ENCODE measurements at places on chromosomes 2 and 18. TPM values are rescaled to one million over a fixed set of nuclear protein-coding genes. Genes with fewer than 3 reads are reported as not detected.

CNRIP1 gene
- 4.7 TPM for total RNA-seq

GRCh38 chr2:95401480-95401879, 1.0 kb upstream of the FAHD2A start:
- H3K27me3 ChIP-seq, result no peaks in the 10 kb centered on the region
- no peaks in the 10 kb centered on the region for H3K36me3 ChIP-seq
- DNase-seq, result no peak
- H3K4me1 ChIP-seq, result peaks cover 18% of the 10 kb centered on the region
- H3K27ac ChIP-seq, result peak overlapping the region; percentile 92
- H3K4me3 ChIP-seq, result peak overlapping the region; percentile 96

- H3K4me1 ChIP-seq, result peaks cover 6% of the 10 kb centered on the region
- H3K27ac ChIP-seq, result no peak overlapping the region
- H3K4me3 ChIP-seq, result peak overlapping the region; percentile 41
- H3K27me3 ChIP-seq, result peaks cover 5% of the 10 kb centered on the region
- no peak for DNase-seq
Measured at GRCh38 chr18:50307400-50307737, 19.9 kb upstream of the CXXC1 start.

- DNase-seq, result no peak
- no peaks in the 10 kb centered on the region for H3K36me3 ChIP-seq
- H3K27ac ChIP-seq, result no peak within 1 kb of the TSS
- peak within 1 kb of the TSS; percentile 46 for H3K4me3 ChIP-seq
Measured at GRCh38 chr2:206442833-206443734, at the start of gene ADAM23. Gene ADAM23, plus strand, starts transcription at chr2:206443532. Its CDS starts 335 bp downstream, at chr2:206443867.

DNA sequence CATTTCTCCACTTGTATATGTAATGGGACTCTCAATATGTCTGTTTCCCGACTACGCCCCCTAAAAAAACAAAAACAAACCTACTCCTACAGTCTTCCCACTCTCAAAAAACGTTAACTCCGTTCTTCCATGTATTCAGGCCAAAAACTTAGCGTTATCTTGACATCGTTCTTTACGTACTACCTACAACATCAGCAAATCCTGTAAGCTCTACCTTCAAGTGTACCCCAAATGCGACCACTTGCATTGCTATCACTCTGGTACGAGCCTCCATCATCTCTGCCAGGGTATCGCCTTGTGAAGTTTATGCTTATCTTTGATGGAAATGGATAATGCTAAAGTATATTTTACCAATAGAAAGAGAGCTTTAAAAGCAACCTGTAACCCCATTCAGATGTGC, 479 bp downstream of the GPATCH11 start:
- no peaks in the 10 kb centered on the region for H3K36me3 ChIP-seq
- no peak for DNase-seq
- H3K4me1 ChIP-seq, result peaks cover 28% of the 10 kb centered on the region
- peak overlapping the region; percentile 90 for H3K4me3 ChIP-seq

DNA sequence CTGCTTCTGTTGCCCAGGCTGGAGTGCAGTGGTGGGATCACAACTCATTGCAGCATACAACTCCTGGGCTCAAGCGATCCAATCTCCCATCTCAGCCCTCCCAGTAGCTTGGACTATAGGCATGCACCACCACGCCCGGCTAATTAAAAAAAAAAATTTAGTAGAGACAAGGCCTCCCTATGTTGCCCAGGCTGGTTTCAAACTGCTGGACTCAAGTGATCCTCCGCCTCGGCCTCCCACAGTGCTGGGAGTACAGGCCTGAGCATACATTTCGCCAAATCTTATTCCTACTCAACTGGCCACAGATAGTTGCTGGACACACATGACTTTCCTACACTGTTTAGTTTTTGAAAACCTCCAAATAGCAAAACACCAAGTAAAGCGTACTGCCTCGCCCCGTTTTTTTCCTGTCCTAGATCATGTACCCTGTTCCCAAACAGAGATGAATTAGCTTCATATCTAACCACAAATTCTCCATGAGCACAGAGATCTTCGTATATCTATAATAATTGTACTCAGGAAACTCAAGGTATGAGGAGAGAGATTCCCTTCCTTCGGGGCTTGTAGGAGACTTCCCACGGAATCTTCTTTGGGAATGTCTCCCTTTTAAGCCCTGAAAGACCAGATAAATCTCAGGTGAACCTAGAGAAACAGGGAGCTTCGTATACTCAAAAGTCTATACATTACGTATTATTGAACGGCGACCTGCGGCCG, 598 bp upstream of the C2orf69 start:
- peak overlapping the region; percentile 90 for H3K4me3 ChIP-seq
- H3K27ac ChIP-seq, result peak overlapping the region; percentile 97
- peaks cover 15% of the 10 kb centered on the region for H3K4me1 ChIP-seq
- H3K36me3 ChIP-seq, result no peaks in the 10 kb centered on the region
- no peaks in the 10 kb centered on the region for H3K27me3 ChIP-seq

GRCh38 chr2:239103125-239104098, 255.5 kb downstream of the TWIST2 start:
- H3K4me3 ChIP-seq, result no peak overlapping the region
- no peaks in the 10 kb centered on the region for H3K27me3 ChIP-seq
- H3K36me3 ChIP-seq, result peaks cover 3% of the 10 kb centered on the region
- H3K27ac ChIP-seq, result peak overlapping the region; percentile 43
- no peaks in the 10 kb centered on the region for H3K4me1 ChIP-seq

UGT1A8 gene
- not detected for total RNA-seq

MATN3 gene
- total RNA-seq, result 0.34 TPM

DNA sequence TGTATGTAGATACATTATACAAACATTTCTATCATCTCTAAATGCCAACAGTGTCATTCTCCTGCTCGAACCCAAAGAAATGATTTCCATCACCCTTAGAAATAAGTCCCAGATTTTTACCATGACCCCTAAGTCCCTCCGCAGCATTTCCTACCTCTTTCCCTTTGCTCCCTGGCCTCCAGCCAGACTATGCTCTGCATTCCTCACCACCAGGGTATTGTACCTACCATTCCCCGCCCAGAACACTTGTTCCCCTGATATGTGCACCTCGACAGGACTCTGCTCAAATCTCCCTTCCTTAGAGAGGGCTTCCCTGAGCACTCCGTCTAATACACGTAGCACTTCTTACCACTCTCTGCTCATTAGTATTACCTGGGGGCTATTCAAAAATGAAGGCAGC, 630.2 kb downstream of the ARHGAP15 start:
- no peaks in the 10 kb centered on the region for H3K27me3 ChIP-seq
- H3K4me3 ChIP-seq, result no peak overlapping the region
- no peaks in the 10 kb centered on the region for H3K36me3 ChIP-seq

DSC2 gene
- total RNA-seq, result 0.69 TPM

- H3K4me3 ChIP-seq, result no peak overlapping the region
- H3K27ac ChIP-seq, result no peak overlapping the region
- DNase-seq, result no peak
- no peaks in the 10 kb centered on the region for H3K36me3 ChIP-seq
- no peaks in the 10 kb centered on the region for H3K4me1 ChIP-seq
Measured at GRCh38 chr2:237806334-237806733, 7.8 kb downstream of the RBM44 start.

GRCh38 chr2:175049661-175050060, 44.5 kb upstream of the CHN1 start:
- H3K36me3 ChIP-seq, result no peaks in the 10 kb centered on the region
- H3K27me3 ChIP-seq, result no peaks in the 10 kb centered on the region
- H3K27ac ChIP-seq, result no peak overlapping the region
- no peak for DNase-seq
- H3K4me3 ChIP-seq, result no peak overlapping the region
- H3K4me1 ChIP-seq, result no peaks in the 10 kb centered on the region

GRCh38 chr2:186590759-186591505, 1.1 kb downstream of the ITGAV start:
- no peaks in the 10 kb centered on the region for H3K36me3 ChIP-seq
- H3K27ac ChIP-seq, result peak overlapping the region; percentile 90
- peaks cover 46% of the 10 kb centered on the region for H3K4me1 ChIP-seq
- H3K27me3 ChIP-seq, result no peaks in the 10 kb centered on the region

KIF3C gene
- 1.4 TPM for total RNA-seq

AMER3 gene
- total RNA-seq, result not detected

DNA sequence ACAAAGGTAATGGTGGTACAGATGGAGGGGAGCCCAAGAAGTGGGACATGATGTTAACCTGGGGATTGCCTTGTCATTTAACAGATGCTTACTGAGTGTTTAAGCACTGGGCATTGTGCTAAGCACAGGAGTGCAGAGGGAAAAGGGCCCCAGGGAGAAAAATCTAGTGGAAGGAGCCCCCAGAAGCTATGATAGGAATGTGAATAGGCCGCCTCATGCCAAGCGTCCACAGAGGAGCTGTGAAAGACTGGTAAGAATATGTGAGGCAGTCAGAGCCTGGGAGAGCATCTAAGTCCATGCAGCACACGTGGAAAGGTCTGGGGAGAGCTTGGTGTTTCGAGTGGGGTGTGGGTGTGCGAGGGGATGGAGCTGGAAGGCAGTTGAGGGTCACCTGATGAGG, 5.5 kb downstream of the ZNF532 start:
- no peak overlapping the region for H3K27ac ChIP-seq
- H3K36me3 ChIP-seq, result no peaks in the 10 kb centered on the region
- no peaks in the 10 kb centered on the region for H3K27me3 ChIP-seq
- no peak for DNase-seq
- H3K4me1 ChIP-seq, result peaks cover 65% of the 10 kb centered on the region

BUB1 gene
- total RNA-seq, result not detected

- H3K27me3 ChIP-seq, result peaks cover 91% of the 10 kb centered on the region
- peaks cover 5% of the 10 kb centered on the region for H3K4me1 ChIP-seq
- no peaks in the 10 kb centered on the region for H3K36me3 ChIP-seq
- H3K4me3 ChIP-seq, result no peak overlapping the region
- no peak for DNase-seq
- no peak overlapping the region for H3K27ac ChIP-seq
Measured at GRCh38 chr18:78981989-78982620, 2.5 kb downstream of the SALL3 start.

DNA sequence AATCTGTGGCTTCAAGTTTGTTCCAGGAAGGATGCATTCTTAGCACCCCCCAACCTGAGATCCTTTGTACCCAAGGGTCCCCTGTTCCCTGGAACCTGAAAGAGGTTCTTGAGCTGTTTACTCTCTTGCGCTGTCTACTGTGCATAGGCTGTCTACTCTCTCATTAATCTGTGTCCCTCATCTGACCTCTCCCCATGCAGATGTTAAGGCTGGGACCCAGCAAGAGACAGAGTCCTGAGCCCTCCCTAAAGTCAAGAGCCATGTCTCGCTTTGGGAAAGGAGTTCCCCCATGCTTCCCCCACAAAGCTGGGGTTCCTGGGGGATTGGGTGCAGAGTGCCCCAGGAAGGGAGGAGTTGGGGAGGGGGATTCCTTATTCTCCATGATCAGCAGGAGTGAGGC, 312.9 kb downstream of the CYP26B1 start:
- no peaks in the 10 kb centered on the region for H3K27me3 ChIP-seq
- peaks cover 14% of the 10 kb centered on the region for H3K4me1 ChIP-seq
- DNase-seq, result no peak
- no peaks in the 10 kb centered on the region for H3K36me3 ChIP-seq
- H3K27ac ChIP-seq, result no peak overlapping the region

ZNF521 gene
- total RNA-seq, result 4.4 TPM

- DNase-seq, result no peak
- no peaks in the 10 kb centered on the region for H3K36me3 ChIP-seq
- H3K27ac ChIP-seq, result no peak overlapping the region
- H3K4me1 ChIP-seq, result no peaks in the 10 kb centered on the region
- no peaks in the 10 kb centered on the region for H3K27me3 ChIP-seq
Measured at GRCh38 chr18:39752351-39752750, 2186.8 kb upstream of the CELF4 start.

ZBTB14 gene
- 5.9 TPM for total RNA-seq

- H3K27ac ChIP-seq, result no peak overlapping the region
- no peaks in the 10 kb centered on the region for H3K36me3 ChIP-seq
- peaks cover 12% of the 10 kb centered on the region for H3K4me1 ChIP-seq
- DNase-seq, result no peak
- no peaks in the 10 kb centered on the region for H3K27me3 ChIP-seq
Measured at GRCh38 chr2:223538920-223539440, 63.2 kb downstream of the SCG2 start.

- H3K4me3 ChIP-seq, result no peak overlapping the region
- no peak for DNase-seq
- H3K36me3 ChIP-seq, result peaks cover 3% of the 10 kb centered on the region
- H3K27ac ChIP-seq, result no peak overlapping the region
- no peaks in the 10 kb centered on the region for H3K4me1 ChIP-seq
Measured at GRCh38 chr2:233289648-233290047, 18.0 kb upstream of the SAG start.

CHRNG gene
- 35.5 TPM for total RNA-seq

GRCh38 chr2:150140777-150141176, 346.7 kb downstream of the RND3 start:
- H3K36me3 ChIP-seq, result no peaks in the 10 kb centered on the region
- no peaks in the 10 kb centered on the region for H3K27me3 ChIP-seq
- no peak overlapping the region for H3K4me3 ChIP-seq

- no peak for DNase-seq
- H3K27me3 ChIP-seq, result no peaks in the 10 kb centered on the region
- H3K4me1 ChIP-seq, result no peaks in the 10 kb centered on the region
- no peaks in the 10 kb centered on the region for H3K36me3 ChIP-seq
- H3K27ac ChIP-seq, result no peak overlapping the region
Measured at GRCh38 chr18:33924576-33924975, 300.1 kb downstream of the NOL4 start.

SULT1C3 gene
- total RNA-seq, result not detected

- peaks cover 37% of the 10 kb centered on the region for H3K4me1 ChIP-seq
- H3K27me3 ChIP-seq, result no peaks in the 10 kb centered on the region
- H3K27ac ChIP-seq, result peak overlapping the region; percentile 64
Measured at GRCh38 chr2:69780921-69781320, 39.0 kb downstream of the ANXA4 start.

- H3K27ac ChIP-seq, result no peak overlapping the region
- H3K27me3 ChIP-seq, result no peaks in the 10 kb centered on the region
- no peak overlapping the region for H3K4me3 ChIP-seq
- H3K36me3 ChIP-seq, result no peaks in the 10 kb centered on the region
- DNase-seq, result no peak
Measured at GRCh38 chr2:104448661-104449440, 405.1 kb upstream of the POU3F3 start.

- no peak overlapping the region for H3K4me3 ChIP-seq
- no peaks in the 10 kb centered on the region for H3K27me3 ChIP-seq
- no peak overlapping the region for H3K27ac ChIP-seq
- DNase-seq, result no peak
- H3K36me3 ChIP-seq, result peaks cover 59% of the 10 kb centered on the region
Measured at GRCh38 chr18:55258088-55258487, 298.8 kb upstream of the CCDC68 start.

DNA sequence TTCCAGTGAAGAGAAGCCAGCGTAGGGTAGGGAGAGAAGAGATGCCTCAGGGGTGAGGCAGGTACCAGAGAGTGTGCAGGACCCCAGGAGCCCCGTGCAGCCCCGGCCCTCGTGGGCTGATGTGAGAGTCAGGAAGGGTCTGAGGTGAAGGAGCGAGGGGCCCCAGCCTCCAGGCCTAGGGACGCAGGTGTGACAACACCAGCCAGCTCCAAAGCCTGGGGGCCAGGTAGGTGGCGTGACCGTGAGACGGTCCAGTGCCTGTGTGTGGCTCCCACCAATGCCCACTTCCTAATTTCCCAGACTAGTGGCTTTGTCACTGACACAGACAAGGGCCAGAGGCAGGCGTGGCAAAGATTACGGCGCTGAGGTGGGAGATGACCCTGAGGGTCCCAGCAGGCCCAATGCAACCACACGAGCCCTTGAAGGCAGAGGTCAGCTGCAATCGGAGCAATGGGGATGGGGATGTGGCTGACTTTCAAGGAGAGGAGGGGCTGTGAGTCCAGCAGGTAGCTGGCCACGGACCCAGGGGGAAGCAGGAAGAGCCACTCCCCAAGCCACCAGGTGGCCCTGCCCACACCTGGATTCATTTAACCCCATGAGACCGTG, 86.0 kb upstream of the SNTG2 start:
- no peak for DNase-seq
- peaks cover 9% of the 10 kb centered on the region for H3K27me3 ChIP-seq
- H3K4me1 ChIP-seq, result no peaks in the 10 kb centered on the region
- no peaks in the 10 kb centered on the region for H3K36me3 ChIP-seq

PNPT1 gene
- total RNA-seq, result 26.0 TPM
